ENCODE measurements at places on chromosomes 2 and 18.

DNA sequence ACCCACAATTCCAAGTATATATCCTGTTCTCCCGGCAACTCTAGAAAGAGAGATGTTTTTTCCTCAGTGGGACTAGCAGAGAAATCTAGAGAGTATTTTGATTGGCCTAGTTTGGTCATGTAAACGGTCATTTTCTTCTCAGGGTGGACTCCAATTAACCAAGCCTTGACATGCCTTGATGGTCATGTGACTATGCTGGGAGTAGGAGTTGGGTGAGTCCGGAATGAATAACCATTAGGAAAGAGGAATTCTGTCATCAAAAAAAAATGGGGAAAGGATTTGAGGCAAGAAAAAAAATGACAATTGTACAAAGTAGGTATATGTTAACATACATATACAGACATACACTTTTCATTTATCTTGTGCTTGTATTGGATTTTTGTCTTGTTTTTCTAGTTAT is 248.2 kb upstream of the CDH20 start:
- DNase-seq: no peak

GRCh38 chr18:58336605-58337004 is 292.3 kb downstream of the ALPK2 start:
- DNase-seq: no peak

- DNase-seq: no peak
Observed at GRCh38 chr2:130391872-130392670, 36.2 kb downstream of the PTPN18 start.

DNA sequence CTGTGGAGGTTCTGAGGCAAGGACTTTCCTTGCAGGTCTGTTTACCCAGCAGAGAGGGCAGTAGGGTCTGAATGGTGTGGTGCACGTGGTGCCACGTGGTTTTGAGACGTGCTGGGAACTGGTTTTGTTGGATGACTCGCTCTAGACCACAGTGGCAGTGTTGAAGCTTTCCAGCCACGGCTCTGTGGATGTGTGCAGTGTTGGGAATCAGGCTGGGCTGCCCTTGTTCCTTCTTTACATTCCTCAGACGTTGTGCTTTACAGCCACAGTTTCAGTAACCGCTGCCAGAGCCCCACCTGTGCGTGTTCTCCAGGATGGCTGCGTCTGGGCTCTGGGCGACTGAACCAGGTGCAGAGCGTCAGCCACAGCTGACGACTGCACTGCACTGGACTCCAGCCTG is 8.2 kb downstream of the CTDP1 start:
- no peak for DNase-seq

GRCh38 chr18:75005626-75006025 is 203.3 kb downstream of the PTGR3 start:
- no peak for DNase-seq

GRCh38 chr2:74583504-74583903 is 29.0 kb downstream of the DOK1 start:
- no peak for DNase-seq

GRCh38 chr2:188979187-188980114 is 5.3 kb downstream of the COL3A1 start:
- no peak for DNase-seq

DNA sequence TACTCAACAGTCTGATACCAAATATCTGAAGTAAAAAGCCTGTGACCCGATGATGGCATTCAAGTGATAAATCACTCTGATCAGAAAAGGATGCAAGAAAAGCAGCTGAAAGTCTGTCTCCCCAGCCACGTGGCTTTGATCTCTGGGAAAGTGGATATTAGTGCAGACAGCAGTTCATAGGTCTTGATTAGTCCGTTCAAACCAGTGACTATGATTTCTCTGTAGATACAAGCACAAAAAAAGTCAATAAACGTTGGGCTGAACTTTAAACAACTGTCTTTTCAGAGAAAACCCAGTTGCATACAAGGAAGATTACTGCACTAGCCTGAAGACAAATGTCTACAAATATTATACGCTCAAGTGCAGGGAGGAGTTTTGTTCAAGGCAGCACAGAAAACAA is 107.7 kb upstream of the CDC42EP3 start:
- no peak for DNase-seq

GRCh38 chr2:181126311-181126868 is 146.0 kb downstream of the UBE2E3 start:
- DNase-seq: no peak

DNA sequence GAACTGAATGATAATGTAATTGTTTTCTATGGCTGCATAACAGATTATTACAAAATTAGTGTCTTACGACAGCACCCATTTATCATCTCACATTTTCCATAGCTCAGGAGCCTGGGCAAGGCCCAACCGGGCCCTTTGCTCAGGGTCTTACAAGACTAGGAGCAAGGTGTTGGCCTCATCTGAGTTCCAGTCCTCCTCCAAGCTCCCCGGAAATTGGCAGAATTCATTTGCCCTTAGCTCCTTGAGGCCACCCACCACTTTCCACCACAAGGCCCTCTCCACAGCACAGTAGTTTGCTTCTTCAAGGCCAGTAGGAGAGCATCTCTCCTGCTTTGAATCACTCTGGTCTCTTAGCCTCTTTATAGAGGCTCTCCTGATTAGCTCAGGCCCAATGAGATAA is 89.2 kb upstream of the SALL3 start:
- no peak for DNase-seq

DNA sequence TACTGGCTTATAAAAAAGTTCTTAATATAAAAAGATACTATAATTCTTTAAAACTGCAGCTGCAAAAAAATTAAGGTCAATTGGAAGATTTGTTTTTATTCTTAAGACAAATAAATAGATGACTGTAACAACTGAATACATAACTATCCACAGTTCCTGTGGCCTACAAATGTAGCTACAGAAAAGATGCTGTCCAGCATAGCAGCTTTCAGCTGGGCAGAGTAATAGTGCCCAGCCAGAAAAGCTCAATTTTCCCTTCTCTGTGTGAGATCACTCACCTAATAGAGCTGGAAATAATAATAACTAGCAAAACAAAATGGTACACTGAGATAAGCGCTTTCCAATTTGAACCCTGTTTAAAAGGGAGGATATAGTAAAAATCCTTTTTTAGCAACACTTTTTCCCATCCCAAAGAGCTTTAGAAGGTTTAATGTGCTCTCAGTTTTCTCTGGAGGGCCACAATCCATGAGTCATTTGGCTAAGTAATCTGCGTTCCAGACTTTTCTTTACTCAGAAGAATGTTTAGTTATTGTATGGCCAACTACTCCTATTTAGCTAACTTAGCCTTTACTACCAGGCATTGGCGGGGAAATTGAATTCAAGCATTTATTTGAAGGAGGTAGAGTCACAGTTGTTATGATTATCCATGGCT is 158.1 kb upstream of the SLC39A10 start:
- DNase-seq: no peak

- peak; percentile 29 for DNase-seq
Observed at GRCh38 chr18:63016270-63016669, 300.9 kb downstream of the PHLPP1 start.

DNA sequence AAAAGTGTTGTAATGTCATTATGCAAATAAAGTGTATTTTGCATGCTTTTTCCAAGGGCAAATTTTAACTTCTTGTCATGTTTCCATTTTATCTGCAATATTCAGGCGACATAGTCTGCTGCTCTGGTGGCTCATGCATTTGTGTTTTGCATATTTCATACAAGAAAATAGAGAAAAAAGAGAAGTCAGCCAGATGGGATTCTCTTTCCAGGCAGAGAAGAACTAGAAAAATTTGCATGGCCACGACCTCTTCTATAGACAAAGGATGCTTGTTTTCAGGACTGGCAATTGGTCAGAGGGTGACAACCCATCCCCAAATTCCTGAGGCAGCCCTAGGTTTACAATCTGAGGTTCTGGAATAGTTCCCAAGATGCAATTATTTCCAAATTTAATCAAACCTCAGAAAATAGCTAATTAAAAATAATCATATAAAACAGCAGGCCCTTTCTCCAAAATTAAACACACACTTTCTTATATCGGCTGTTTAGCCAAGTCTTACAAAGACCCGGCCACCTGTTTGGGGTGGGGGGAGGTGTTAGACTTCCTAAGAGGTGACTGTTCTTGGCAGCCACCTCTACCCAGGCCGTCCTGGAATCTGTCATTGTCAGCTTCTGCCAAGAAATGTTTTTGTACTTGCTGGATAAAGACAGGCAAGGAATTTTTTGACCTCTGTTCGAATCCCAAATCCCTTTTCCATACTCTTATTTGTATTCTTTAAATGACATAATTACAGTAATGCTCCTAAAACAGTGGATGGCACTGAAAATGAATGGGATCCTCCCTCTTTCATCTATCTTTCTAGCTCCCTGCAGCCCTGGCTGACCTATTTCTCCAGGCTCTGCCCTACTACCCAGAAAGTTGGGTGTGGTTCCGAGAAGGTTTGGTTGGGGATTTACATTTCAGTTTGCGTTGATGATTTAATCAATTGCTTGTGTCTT is 20.8 kb upstream of the SOS1 start:
- DNase-seq: no peak

DNA sequence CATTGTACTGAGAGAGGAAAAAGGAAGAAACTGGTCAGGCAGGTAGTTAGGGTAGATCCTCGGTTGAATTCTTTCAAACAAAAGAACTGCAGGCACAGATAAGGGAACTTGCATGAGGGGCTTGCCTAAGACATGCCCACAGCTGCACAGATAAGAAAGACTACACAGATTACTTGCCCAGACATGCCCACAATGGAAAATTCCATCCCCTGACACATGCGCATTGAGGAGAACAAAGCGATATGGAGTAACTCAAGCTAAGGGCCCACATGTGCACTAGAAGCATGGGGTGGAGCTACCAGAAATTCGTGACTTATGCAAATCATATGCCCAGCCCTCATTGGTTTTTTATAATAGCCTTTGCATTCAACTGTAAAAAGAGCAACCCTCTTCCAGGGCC is 181.3 kb upstream of the ZNF521 start:
- DNase-seq: no peak

- no peak for DNase-seq
Observed at GRCh38 chr2:154495455-154495868, 203.0 kb upstream of the KCNJ3 start.

DNA sequence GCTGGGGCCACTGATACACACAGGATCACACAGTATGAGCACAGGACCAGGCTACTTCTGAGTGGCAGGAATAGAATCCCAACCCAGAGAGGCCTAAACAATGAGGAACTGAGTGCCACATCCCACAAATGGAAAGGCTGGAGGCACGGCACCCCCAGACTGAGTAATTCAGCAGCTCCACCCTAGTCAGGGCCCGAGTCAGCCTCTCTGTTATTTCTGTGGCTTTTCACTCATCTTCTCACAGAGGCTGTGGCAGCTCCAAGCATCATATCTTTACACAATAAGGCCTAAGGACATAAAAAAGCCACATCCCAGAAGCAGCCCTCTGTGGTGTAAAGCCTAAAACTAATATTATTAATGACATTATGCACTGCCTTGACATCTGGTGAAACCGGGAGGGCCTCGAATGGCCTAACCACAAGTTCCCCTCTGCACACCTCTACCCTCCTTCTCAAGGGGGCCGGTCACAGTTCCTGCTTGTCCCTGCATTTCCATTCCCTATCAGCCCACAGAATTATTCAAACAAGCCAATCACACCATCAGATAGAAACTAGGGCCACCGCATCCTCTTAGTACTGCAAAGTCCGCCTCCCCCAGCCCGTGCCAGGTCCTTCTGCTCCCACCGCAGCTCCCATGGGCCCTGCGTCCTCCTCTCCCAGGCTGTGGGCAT is 12.5 kb upstream of the MAL start:
- no peak for DNase-seq

DNA sequence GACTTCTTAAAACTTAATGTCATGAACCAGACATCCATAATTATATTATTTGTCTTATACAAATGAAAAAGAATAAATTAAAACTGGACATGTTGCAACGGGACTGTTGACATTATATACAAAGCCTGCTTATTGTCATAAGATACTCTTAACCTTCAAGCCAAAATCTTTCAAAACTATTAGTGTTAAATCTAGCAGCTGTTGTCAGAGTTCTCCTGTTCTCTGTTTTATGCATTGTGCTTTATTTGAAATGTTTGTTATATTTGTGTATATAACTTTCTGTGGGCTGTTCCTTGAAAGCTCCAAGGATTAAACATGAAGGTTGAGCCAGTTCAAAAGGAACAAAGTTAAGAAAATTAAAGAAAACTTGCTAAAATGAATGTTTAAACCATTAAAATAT is 335.5 kb upstream of the NT5C1B start:
- DNase-seq: no peak

DNA sequence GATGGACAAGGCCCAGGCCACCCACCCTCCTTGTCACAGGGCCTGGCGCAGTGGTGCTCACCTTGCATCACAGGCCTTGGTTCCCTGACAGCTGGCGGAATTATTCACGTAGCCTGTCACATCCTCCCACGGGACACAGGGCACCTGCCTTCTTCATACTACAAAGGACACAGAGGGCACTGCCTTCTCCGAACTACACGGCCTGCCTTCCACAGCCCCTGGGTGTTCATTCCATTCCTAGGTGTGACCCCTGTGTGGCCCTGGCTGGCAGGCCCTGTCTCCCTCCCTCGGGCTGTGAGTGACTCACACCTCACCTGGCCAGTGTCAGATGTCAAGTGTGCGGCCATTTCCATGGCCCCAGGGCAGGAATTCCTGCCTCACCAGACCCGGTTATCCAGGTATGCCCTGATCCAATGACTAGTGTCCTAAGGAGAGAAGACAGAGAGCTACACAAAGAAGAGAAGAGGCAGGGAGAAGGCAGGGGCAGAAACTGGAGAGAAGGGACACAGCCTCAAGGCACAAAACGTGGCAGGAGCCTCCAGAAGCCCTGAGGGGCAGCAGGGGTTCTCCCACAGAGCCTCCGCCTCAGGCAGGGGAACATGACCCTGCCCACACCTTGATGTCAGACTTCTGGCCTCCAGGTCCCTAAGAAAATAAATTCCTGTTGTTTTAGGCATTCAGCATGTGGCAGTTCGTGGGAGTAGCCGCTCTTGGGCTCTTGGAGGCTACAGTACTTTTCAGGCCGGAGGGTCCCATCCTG is 43.4 kb downstream of the MBP start:
- DNase-seq: no peak
